ENCODE measurements at places on chromosomes 5 and 9.
A peak's percentile ranks its signal among the peaks of the same experiment; 100 is the strongest.

GRCh38 chr5:131634666-131634995 lies 398 bp downstream of the RAPGEF6 start:
- peak; percentile 73 for DNase-seq

- DNase-seq = no peak
Measured at GRCh38 chr9:127578627-127578951, 33.5 kb upstream of the STXBP1 start.

- no peak for DNase-seq
Measured at GRCh38 chr9:74493512-74493911, 3.6 kb upstream of the RORB start.

DNA sequence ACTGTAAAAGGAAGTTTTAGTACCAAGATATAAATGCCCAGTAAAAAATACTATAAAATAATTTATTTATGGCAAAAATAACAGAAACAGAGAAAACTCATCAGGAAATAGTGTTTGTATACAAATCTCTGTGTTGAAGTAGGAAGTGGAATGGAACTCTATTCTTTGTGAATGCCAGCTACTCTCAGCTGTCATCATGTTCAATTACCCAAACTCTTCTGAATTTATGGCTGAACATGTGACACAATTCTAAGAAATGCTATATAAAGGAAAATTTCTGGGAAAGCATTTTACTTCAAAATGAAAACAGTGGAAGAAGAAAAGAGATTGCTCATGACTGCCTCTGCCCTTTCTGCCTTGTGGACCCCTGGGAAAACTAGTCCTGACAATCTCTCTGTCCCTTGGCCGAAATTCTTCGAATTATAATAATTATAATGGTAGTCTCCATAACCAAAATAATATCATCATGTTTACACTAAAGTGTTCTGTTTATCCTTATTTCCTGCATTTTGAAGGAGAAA lies 522.3 kb upstream of the ST8SIA4 start:
- no peak for DNase-seq

GRCh38 chr5:115788440-115788839 lies 28.0 kb downstream of the CDO1 start:
- no peak for DNase-seq

All from MCF 10A (cell line).